ENCODE measurements at places on chromosomes 1 and 21.

DNA sequence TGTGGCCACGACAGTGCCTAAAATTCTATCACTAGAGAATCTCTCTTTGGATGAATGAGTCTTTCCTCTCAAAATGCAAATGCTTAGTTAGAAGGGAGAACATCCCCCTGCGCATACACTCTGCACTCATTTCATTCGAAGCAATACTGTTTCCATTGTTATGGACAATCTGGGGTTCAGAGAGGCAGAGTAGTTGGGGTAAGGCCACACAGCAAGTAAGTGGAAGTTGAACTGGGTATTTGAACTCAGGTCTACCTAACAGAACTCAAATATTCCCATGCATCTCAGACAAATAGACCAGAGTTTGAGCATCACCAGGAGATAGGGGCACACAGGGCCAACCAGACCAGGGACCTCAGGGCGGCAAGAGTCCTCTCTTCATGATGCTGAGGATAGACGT lies 25.5 kb downstream of the RAP1GAP start:
- no peak for DNase-seq

GRCh38 chr1:202586018-202586821 lies 124.0 kb downstream of the SYT2 start:
- no peak for DNase-seq

GRCh38 chr1:230976825-230977747 lies 1.6 kb downstream of the TTC13 start:
- peak; percentile 25 for DNase-seq

DNA sequence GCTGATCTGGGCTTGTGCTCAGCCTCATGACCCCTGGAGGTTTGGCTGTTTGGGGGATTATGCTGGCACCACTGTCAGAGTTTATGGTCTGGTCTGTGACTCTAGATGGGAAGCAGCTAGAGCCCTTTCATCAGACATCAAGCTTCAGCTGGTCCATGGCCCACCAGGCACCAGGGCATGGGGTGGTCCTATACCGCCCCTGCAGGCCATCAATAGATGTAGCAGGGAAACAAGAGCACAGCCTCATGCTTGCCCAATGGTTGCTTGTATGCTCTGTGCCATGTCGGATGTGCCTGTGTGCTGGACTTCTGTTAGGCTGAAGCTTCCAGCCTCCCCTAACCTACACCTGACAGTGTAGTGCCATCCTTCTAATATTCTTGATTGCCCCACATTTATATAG lies 71.1 kb upstream of the CD34 start:
- no peak for DNase-seq

DNA sequence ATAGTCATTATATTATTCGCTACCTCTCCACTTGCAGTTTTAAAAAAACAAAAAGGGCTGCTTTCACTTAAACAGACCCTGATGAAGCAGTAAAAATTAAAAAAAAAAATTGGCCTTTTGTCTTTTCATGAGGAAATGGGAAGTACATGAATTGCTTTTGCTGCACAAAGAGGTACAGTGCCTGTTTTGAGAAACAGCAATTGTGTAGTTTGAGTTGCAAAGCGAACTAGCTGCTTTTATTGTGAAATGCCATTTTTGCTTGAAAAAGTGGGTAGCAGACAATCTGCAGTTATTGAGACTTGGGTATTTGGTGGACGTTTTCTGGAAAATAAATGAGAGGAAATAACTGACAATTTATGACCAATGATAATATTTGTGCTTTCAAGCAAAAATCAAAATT lies 7.0 kb downstream of the DIP2A start:
- DNase-seq: no peak

DNA sequence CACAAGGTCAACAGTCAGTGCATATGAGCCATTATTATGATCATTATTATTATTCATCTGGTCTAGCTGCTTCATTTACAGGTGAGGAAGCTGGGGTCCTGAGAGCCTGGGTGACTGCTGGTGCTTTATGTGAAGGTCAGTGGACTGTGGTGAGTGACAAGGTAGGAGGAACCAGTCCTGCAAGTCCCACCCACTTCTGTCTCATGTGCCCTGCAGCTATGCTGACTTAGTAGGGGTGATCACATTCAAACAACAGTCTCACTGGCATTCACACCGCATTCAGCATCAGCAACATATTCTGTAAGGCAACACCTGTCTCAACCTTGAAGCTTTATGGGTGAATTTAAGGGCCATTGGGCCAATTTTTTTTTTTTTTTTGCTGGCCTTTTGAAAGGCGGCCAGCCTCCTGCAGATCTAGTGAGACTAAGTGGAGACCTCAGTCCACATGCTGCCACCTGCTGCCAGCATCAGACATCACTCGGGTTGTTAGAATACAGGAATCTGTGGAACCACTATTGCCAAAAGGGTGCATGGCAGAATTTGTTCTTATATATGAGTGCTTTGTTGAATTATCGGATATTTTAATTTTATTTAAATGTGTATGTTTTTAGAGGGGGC lies 59.9 kb upstream of the CACNA1E start:
- no peak for DNase-seq

GRCh38 chr1:203316626-203317093 lies 11.3 kb downstream of the BTG2 start:
- no peak for DNase-seq

GRCh38 chr1:97562081-97562480 lies 358.8 kb downstream of the DPYD start:
- DNase-seq: no peak

GRCh38 chr1:246295968-246296367 lies 211.1 kb downstream of the SMYD3 start:
- DNase-seq: no peak
